ENCODE measurements at places on chromosomes 2 and 18.

- H3K36me3 ChIP-seq: peaks cover 39% of the 10 kb centered on the region
- no peaks in the 10 kb centered on the region for H3K27me3 ChIP-seq
- H3K27ac ChIP-seq: no peak overlapping the region
- DNase-seq: no peak
These were observed 19.0 kb downstream of the DGKD start for GRCh38 chr2:233373316-233373715.

- DNase-seq: no peak
- no peak overlapping the region for H3K27ac ChIP-seq
- no peaks in the 10 kb centered on the region for H3K4me1 ChIP-seq
- H3K36me3 ChIP-seq: no peaks in the 10 kb centered on the region
- H3K27me3 ChIP-seq: no peaks in the 10 kb centered on the region
- no peak overlapping the region for H3K4me3 ChIP-seq
These were observed 585.4 kb downstream of the DSC3 start for GRCh38 chr18:30457156-30457555.

- no peaks in the 10 kb centered on the region for H3K27me3 ChIP-seq
- H3K27ac ChIP-seq: peak overlapping the region; percentile 34
- peak; percentile 18 for DNase-seq
- no peak overlapping the region for H3K4me3 ChIP-seq
- H3K36me3 ChIP-seq: no peaks in the 10 kb centered on the region
- peaks cover 43% of the 10 kb centered on the region for H3K4me1 ChIP-seq
These were observed 73.8 kb downstream of the HDAC4 start for GRCh38 chr2:239326831-239327535.

GRCh38 chr18:63192885-63193349, 126.7 kb downstream of the BCL2 start:
- H3K27me3 ChIP-seq: no peaks in the 10 kb centered on the region
- H3K4me3 ChIP-seq: no peak overlapping the region
- H3K4me1 ChIP-seq: peaks cover 16% of the 10 kb centered on the region
- no peaks in the 10 kb centered on the region for H3K36me3 ChIP-seq
- no peak for DNase-seq

GRCh38 chr18:37179384-37179783, 350.5 kb downstream of the KIAA1328 start:
- DNase-seq: no peak
- no peaks in the 10 kb centered on the region for H3K27me3 ChIP-seq
- H3K4me1 ChIP-seq: no peaks in the 10 kb centered on the region
- H3K4me3 ChIP-seq: no peak overlapping the region

DNA sequence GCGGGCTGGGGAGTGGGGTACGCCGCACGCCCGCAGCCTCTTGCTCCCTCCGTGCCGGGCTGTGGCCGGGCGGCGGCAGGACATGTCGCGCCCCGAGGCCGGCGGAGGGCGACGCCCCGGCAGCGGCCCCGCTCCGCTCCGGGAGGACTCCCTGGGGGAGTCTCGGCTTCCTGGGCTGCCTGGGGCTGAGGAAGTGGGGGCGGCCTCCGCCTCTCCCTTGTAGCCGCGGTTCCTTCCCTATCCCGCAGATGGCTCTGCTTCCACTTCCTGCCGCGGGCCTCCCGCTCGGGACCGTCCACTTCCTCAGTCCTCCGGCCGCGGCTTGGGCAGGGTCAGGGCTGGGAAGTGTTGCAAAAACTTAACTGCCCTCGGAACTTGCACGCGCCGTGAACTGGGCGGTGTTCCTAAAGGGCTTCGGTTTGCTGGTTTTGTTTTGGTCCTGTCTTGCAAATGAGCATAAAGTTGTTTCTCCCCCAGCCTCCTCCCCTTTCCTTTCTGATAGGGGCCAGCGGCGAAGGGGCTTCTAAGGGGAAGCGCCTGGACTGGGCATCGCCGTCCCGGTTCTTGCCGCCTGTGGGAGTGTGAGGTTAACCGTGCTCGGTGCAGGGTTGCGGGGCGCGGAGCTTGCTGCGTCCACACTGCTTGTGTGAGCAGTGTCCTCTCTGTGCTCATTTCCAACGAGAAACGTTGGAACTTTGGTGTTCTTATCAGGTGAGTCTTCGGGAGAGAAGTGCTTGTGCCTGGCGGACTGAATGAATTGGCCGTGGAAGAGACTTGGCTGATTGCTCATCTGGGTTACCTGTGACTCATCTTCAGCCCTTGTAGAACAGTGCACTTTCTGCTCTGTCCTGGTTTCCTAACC, 600 bp downstream of the RALB start:
- H3K36me3 ChIP-seq: no peaks in the 10 kb centered on the region
- H3K4me1 ChIP-seq: peaks cover 15% of the 10 kb centered on the region
- peak overlapping the region; percentile 86 for H3K4me3 ChIP-seq
- DNase-seq: no peak
- H3K27ac ChIP-seq: peak overlapping the region; percentile 22

DNA sequence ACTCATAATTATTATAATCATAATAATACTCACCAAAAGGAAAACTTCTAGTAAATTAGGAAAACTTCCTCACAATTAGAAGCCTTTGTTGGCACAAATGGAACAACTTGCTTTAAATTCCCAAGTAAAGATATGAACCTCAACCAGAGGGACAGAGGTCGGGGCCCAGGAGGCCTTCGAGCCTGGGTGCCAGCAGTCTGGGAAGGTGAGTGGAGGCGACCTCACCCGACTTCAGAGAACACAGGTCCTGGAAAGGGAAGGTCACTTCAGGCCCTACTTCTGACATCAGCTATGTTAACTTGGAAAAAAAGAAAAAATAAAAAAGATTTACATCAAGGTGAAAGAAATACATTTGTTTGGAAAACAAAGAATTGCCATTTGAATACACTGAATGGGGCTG, 350.0 kb upstream of the MYT1L start:
- no peak overlapping the region for H3K27ac ChIP-seq
- H3K4me3 ChIP-seq: no peak overlapping the region
- H3K36me3 ChIP-seq: no peaks in the 10 kb centered on the region
- H3K27me3 ChIP-seq: no peaks in the 10 kb centered on the region
- peaks cover under 1% of the 10 kb centered on the region for H3K4me1 ChIP-seq

DNA sequence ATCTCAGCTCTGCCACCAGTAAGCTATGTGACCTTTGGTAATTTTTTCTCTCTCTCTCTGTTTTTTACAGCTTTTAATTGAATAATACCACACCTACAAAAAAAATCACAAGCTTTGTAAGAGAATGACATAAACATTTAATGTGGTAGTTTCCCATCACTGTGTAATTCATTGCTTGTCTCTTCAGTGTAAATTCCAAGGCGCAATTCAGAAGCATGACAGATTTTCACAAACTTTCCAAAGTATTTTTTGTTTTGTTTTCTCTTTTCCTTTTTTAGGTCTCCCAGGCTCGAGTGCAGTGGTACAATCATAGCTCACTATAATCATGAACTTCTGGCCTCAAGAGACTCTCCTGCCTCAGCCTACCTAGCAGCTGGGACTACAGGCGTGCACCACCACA, 25.0 kb upstream of the PPM1B start:
- H3K36me3 ChIP-seq: no peaks in the 10 kb centered on the region
- no peaks in the 10 kb centered on the region for H3K27me3 ChIP-seq
- no peak overlapping the region for H3K27ac ChIP-seq
- no peaks in the 10 kb centered on the region for H3K4me1 ChIP-seq

- no peaks in the 10 kb centered on the region for H3K4me1 ChIP-seq
- no peak overlapping the region for H3K4me3 ChIP-seq
- H3K27me3 ChIP-seq: no peaks in the 10 kb centered on the region
- DNase-seq: no peak
These were observed 39.8 kb upstream of the SMIM21 start for GRCh38 chr18:75467281-75467795.

DNA sequence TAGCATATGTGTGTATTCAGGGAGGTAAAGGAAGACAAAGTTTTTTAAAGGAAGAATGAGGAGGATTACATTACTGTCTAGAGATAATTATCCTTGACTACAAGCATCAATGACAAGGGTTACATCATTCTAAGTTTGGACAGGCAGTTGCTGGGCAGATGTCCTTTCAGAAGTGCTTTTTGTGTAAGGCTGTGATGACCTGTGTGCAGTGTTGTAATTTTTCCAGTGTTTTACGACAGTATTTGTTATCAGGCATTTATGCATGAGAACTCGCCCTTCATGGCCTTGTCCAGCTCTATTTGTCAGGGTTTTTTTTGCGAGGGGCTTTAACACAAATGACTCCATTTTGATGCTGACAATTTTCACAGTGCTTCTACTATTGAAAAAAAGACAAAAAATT, 658.3 kb upstream of the NXPH2 start:
- H3K4me1 ChIP-seq: no peaks in the 10 kb centered on the region
- H3K4me3 ChIP-seq: no peak overlapping the region
- no peak for DNase-seq
- no peak overlapping the region for H3K27ac ChIP-seq
- no peaks in the 10 kb centered on the region for H3K36me3 ChIP-seq
- H3K27me3 ChIP-seq: no peaks in the 10 kb centered on the region

DNA sequence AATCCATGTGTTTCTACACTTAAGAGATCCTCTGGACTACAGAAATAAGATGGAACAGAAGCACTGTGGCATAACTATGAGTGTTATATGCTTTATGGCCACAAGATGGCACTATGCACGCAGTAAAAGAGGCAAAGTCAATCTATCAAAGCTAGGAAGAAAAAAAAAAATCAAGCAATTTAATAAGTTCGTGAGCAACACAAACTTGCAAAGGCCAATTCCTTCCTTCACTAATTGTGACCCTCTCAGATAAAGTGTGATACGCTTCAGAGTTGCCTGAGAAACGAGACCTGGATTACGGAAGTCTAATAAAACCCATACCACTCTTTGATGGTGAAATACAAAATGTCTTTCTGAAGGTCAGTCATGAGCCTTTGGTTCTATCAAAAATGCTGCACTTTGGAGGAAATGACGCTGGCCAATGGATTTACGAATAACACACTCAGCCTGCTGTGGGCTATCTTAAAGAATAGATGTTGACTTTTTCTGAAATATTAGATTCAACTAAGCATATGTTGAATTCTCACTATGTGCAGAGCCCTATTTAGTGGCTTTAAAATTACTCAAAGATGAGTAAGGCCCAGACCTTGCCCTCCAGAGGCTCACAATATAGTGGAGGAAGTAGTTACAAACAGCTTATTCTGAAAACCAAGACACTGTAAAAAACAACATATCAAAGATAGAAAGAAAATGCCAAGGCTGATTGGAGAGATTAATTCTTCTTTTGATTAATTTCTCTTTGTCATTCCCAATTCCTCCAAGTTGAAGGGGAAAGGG, 35.5 kb upstream of the TTR start:
- no peaks in the 10 kb centered on the region for H3K4me1 ChIP-seq
- peak; percentile 77 for DNase-seq
- no peak overlapping the region for H3K4me3 ChIP-seq

DNA sequence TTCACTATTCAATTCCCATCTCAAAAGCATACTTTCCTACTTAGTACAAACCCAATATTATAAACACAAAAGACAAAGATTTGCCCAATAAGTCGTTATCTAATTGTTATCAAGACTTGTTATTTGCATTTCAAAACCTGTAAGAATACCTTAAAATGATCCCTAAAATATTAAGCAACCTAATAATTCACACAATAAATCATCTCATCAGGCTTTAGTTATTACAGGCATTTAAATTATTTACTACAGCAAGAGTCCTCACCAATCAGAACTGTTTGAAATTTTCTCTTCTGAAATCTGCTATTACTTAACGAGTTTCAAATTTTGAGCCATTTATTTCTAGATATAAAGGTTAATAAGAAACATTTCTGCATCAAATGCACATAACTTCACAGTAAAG, 1.6 kb downstream of the CCDC88A start:
- H3K4me1 ChIP-seq: peaks cover 3% of the 10 kb centered on the region
- H3K27me3 ChIP-seq: no peaks in the 10 kb centered on the region
- DNase-seq: no peak
- peak overlapping the region; percentile 70 for H3K27ac ChIP-seq

DNA sequence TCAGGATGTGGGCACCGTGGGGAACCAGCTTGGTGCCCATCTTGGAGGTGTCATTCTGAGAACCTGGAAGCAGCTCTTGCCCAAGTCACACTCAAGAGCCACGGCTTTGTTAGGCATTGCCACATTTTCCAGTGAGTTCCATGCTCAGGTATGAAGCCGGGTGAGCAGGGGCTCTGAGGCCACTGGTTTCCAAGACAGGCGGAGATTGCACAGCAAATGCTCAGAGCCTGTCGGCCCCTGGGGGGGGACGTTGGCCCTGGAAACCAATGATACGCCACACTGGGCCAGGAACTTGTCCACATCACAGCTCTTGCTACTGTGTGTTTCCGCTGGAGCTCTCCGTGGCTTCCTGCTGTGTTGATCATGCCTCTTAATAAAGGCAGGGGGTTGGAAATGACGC, 52.5 kb upstream of the SALL3 start:
- H3K36me3 ChIP-seq: no peaks in the 10 kb centered on the region
- no peaks in the 10 kb centered on the region for H3K27me3 ChIP-seq
- DNase-seq: no peak
- no peak overlapping the region for H3K4me3 ChIP-seq

DNA sequence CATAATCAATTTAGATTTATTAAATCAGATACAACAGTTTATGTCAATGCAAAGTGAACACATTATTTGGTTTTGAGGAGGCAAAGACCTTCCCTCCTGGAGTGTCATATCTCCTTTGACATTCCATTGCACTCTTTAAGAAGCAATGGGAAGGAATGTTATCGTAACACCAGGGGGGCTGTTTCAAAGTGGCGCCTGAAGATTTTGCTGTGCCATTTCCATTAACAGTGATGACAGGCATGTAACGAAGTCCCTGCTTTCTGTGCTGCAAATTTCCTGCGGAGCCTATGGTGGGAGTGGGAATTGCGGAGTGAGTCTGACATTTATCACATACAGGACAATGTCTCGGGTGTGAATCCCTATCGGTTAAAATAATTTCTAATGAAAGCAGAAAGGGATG, 499.6 kb upstream of the RAB6C start:
- no peaks in the 10 kb centered on the region for H3K36me3 ChIP-seq
- H3K27me3 ChIP-seq: no peaks in the 10 kb centered on the region
- DNase-seq: no peak
- H3K27ac ChIP-seq: no peak overlapping the region

- no peaks in the 10 kb centered on the region for H3K36me3 ChIP-seq
- no peaks in the 10 kb centered on the region for H3K27me3 ChIP-seq
- H3K4me1 ChIP-seq: no peaks in the 10 kb centered on the region
- no peak overlapping the region for H3K27ac ChIP-seq
- no peak overlapping the region for H3K4me3 ChIP-seq
- DNase-seq: no peak
These were observed 34.9 kb downstream of the CABLES1 start for GRCh38 chr18:23170137-23170536.

DNA sequence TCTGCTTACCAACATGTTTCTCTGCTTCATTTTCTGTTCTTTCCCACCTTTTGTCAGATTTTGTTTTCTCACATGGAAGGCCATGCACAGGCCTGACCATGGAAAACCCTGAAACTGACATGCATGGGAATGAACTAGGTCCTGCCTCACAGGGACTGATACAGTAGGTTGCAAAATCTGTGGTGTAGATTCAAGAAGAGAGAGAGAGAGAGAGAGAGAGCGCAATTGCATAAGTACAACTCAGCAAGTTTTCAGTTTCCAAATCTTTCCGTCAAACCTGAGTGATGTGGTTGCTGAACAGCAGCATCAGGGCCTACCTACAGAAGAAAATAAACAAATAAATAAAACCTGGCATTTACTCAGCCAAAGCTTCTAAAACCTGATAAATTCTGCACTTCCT, 87.5 kb upstream of the RNF152 start:
- no peaks in the 10 kb centered on the region for H3K27me3 ChIP-seq
- H3K4me3 ChIP-seq: no peak overlapping the region
- no peak overlapping the region for H3K27ac ChIP-seq
- no peak for DNase-seq
- no peaks in the 10 kb centered on the region for H3K4me1 ChIP-seq

Measured in natural killer cell (primary cell).